HTR-8/SVneo (cell line): ENCODE measurements at places on chromosomes 6 and 20.
A peak's percentile ranks its signal among the peaks of the same experiment; 100 is the strongest.

DNA sequence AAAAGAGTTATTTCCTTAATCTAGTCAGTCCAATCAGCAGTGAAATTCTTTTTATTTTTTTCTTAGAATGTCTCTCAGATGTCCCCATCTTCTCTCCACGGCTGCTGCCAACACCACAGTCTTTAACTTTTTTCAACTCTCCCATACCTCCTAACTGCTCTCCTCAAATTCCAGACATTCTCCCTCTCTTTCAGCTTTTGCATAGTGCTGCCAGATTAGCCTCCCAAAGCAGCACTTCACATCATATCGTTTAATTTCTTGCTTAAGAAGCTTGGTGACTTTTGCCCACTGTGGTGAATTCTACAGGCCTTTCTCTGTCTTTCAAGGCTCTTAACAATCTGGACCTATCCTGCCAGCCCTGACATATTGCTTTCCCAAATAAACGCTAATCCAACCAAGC, 233.4 kb downstream of the UST start:
- no peak for DNase-seq

DNA sequence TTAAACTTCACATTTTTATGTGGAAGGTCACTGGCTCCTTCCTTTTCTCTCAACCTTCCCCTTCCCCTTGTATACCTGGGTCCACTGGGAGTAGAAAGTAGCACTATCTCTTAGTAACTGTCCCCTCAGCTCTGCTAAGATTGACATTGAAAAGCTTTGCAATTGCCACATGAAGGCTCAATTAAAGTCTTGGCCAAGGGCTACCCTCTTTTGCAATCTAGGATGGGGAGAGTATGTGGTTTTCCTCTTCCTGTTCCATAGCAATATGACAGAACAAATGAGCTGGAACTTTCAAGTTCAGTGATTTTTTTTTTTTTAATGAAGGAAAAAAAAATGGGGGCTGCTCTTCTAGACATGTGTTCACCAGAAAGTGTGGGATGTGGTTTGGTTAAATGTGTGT, 37.1 kb downstream of the PROKR2 start:
- no peak for DNase-seq

DNA sequence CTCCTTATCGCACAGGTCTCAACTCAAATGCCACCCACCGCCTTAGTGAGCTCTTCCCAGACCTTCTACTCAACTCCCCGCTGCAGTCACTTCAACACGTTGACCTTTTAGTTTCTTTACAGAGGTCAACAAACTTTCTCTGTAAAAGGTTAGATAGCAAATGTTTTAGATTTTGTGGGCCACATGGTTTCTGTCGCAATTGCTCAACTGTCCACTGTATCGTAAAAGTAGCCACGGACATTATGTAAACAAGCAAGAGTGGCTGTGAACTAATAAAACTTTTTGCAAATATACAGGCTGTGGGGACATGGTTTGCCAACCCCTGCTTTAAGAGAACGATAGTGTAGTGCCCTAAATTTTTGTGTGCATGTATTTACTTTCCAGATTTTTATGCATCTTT, 247.6 kb upstream of the TSHZ2 start:
- DNase-seq, result no peak

GRCh38 chr20:13402171-13402760, 181.2 kb downstream of the ISM1 start:
- DNase-seq, result no peak

- DNase-seq, result peak; percentile 36
Observed at GRCh38 chr6:16238963-16239797, 793 bp downstream of the GMPR start.

GRCh38 chr20:58440021-58440767, 51.2 kb downstream of the VAPB start:
- DNase-seq, result no peak

GRCh38 chr6:51992876-51993275, 94.5 kb downstream of the PKHD1 start:
- no peak for DNase-seq

- DNase-seq, result no peak
Observed at GRCh38 chr6:3343089-3343883, 84.5 kb downstream of the PSMG4 start.

DNA sequence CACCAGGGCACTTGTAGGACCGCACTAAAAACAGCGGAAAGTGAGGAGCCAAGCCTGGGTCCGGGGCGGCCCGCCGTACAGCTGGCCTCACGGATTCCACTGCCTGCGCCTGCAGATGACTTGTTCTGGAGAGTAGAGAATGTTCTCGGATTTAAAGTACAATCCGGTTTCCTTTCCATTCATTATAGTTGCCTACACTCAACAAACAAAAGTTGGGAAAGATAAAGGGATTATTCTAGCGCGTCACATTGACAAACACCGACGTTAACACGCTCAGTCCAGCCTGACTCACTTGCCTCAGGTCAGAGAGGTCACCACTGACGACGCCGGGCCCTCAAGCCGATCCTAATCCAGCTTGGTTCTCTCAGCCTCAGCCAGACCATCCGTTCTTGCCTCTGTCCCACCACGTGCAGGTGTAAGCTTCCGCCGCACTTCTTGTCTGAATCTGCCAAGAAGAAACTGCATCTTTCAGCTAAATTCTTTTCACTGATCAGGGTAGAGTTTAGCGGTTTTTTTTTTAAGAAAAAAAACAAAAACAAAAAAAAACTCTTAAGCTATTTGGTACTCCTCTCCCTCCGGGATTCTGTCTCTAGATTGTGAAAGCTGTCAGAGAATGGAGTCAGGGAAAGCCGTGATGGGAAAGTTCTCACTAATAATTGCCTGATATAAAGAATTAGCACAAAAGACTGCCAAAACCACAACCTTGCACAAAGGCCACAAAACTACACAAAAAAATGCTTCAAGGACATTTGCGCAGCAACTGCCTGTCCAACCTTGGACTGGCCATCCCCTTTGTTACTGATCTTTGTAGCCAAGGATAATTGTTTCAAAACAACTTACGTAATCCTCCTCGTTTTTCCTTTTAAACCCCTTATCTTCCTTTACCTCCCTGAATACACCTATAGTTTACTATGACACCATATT, 1.1 kb upstream of the PHF10 start:
- DNase-seq, result peak; percentile 29

- no peak for DNase-seq
Observed at GRCh38 chr6:129419324-129419723, 290.7 kb downstream of the ARHGAP18 start.

DNA sequence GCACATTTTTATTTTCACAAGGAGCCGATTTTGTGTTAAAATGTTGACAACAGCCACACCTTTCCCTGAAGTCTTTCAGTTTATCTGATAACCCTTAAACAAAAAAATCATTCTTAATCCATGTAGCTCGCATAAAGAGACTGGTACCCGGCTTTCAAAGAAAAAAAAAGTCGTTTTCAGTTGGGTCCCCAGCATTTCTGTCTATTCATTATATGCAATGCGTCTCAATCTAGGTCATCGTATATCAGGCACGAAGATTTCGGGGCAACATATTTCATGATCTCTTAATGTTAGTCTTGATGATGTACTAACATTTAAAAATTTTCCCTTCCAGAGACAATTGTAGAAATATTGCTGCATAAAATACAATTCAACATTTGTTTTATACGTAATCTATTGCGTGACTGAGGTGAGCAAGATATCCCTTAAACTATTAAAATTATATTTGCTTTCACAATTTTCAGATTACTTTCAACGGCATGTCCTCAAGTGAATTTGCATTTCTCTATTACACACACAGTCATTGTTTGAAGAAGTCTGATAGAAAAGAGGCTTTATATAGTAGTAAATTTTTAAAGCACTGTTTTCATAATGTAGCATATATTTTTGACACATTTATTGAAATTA, 2.9 kb upstream of the TUBB2B start:
- no peak for DNase-seq

- DNase-seq, result no peak
Observed at GRCh38 chr6:169074526-169074925, 179.1 kb downstream of the THBS2 start.
